ENCODE measurements at places on chromosomes 3 and 15.
A peak's percentile ranks its signal among the peaks of the same experiment; 100 is the strongest.

- DNase-seq = no peak
Observed at GRCh38 chr3:141261472-141262307, 30.1 kb downstream of the PXYLP1 start.

- DNase-seq = no peak
Observed at GRCh38 chr15:74792227-74793016, 10.5 kb downstream of the CSK start.

- DNase-seq = no peak
Observed at GRCh38 chr3:183098536-183099025, 715 bp downstream of the MCCC1 start.

DNA sequence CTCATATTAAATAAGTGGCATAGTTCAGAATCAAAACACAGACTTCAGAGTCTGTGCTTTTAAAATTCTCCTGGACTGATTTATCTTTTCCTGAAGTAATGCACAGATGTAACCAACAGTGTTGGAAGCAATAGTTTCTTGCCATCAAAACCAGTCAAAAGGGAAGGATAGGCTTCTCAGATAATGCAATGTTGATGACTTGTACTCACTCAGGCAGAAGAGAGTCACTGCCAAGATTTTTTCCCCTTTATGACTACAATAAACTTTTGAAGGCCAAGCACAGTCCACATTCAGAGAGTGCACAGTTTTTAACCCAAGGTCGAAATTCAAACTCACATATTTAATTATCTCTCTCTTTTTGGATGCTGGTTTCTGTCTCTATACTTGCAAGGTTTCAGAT, 305.0 kb upstream of the SGO1 start:
- DNase-seq = no peak

DNA sequence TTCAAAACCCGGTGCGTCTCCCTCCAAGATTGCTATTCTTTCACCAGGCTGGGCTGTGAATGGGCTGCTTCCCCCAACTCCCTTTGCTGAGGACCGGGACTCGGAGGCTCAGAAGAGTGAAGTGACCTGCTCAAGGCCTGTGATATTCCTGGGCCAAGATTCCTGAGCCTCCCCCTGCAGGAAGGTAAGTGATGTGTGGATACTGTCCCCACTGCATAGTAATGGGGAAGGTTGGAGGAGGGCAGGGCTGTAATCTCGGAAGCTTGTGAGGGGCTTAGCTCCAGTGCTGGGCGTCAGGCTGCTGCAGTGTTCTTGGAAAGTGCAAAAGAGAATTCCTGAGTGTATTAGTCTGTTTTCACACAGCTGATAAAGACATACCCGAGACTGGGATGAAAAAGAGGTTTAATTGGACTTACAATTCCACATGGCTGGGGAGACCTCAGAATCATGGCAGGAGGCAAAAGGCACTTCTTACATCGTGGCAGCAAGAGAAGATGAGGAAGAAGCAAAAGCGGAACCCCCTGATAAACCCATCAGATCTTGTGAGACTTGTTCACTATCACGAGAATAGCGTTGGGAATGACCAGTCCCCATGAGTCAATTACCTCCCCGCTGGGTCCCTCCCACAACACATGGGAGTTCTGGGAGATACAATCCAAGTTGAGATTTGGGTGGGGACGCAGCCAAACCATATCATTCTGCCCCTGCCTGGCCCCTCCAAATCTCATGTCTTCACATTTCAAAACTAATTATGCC, 67.6 kb downstream of the EFCAB12 start:
- DNase-seq = no peak

DNA sequence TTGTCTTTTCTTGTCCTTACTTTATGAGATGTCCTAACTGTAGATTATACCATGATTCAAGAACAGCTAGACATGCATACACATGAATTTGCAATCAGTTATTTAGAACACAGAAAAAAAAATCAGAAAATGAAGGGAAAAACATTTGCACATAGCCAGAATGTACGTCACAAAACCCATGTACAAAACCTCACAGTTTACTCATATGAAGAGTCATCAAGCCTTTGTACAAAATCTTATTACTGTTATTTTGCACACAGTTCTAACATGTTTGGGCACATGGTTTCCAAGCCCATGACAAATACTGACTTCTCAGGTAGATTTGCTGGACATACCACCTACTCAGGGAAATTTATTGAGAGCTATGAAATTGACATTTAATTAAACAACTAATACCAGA, 48.2 kb downstream of the MAP3K13 start:
- DNase-seq = peak; percentile 95

DNA sequence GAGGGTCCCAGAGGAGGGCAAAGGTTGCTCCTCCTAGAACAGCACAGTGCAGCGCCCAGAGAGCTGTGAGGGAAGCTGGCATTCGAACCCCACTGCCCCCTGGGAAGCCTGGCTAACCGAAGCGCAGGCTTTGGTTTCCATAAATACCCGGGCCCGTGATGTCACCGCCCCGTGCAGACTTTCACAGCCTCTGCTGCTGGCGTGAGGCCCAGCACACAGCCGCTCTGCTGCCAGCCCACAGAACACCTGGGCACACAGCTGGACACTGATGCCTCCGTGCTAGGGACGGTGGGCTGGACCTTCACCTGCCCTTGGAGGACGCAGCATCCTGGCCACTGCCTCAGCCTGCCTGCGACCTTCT, 1.0 kb downstream of the IQSEC1 start:
- DNase-seq = no peak

GRCh38 chr3:11523572-11524101, 120.1 kb downstream of the VGLL4 start:
- peak; percentile 22 for DNase-seq

GRCh38 chr3:42654331-42655201, 1.1 kb downstream of the ZBTB47 start:
- no peak for DNase-seq

DNA sequence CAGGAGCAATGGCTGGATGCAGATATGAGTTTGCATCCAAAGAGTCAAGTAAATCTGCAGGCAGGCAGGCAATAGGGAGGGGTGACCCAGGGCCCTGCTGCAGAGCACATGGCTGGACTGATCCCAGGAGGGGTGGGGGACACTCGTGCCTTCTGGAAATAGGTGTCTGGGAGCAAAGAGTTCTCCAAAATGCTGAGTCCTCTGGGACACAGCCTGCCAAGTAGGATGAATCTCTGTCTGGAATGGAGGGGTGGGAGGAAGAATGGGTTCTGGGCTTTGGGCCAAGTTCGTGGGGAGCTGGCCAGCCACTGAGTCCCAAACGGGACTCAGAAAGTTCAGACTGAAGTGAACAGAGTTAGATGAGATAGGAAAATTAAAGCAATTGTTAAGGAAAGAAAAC, 214.5 kb downstream of the MTHFS start:
- no peak for DNase-seq

GRCh38 chr15:81337241-81337640, 13.3 kb upstream of the STARD5 start:
- DNase-seq = no peak

- no peak for DNase-seq
Observed at GRCh38 chr3:194250098-194251002, 100.8 kb downstream of the CPN2 start.

- DNase-seq = no peak
Observed at GRCh38 chr3:8856721-8857120, 87.3 kb upstream of the OXTR start.

DNA sequence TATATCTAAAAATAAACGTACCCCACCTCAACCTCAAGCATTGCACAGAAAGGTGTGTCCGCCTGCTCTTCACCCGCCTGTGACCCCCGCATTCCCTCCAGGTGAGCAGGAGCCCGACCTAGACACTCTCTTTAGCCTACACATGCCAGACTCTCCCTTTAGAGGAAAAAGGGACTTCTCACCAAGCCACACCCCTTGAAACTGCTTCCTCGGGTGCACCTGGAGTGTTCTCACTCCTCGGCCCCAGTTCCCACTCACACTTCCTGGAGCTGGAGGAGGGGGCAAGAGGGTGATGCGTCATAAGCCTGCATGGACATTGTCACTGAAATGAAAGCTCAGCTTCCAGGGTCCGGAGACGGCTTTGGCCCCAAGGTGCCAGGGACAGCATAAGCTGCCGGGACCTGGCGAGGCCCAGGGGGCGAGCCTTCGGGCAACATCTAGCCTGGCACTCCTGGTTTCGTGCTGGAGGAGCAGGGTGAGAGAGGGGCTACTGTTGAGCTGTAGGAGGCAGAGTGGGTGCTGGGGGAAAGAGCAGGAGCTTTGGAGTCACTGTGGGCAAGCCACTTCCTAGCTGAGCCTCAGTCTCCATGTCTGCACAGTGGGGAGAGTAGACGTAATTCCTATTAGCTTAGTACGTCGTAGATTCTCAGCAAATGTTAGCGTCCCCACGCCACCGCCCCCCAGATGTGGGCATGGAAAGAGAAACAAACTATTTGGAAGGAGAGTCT, 9.8 kb upstream of the MUC4 start:
- no peak for DNase-seq

GRCh38 chr15:78307976-78308375, 8.6 kb upstream of the SKIC8 start:
- no peak for DNase-seq

DNA sequence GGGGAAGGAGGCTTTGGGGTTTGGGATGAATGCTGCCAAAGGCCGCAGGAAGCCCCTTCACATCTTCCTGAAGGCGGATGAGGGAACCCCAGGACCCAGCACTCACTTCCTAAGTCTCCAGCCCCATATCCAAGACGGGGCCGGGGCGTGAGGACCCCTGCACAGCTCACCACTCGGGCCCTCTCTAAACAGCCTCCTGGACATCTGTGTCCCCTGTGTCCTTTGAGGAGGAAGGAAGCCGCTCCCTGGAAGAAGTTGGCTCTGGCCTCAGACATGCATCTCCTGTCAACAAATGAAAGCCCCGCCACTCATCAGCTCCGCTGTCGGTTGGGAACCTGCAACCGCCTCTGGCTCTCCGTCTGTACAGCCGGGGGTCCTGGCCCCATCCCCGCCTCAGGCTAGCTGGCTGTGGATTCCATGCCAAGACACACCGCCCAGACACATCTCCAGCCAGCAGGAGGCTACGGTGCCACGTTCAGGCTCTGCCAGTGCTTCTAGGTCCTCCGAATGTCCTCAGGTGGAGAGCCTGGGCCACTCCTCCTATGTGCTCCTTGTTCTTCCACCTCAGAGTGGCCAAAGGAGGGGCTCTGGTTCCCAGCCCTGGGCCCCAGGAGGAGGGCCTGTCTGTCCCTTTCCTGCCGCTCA, 140.0 kb upstream of the MEF2A start:
- DNase-seq = peak; percentile 29

GRCh38 chr15:101502572-101503295, 13.2 kb upstream of the PCSK6 start:
- DNase-seq = no peak

DNA sequence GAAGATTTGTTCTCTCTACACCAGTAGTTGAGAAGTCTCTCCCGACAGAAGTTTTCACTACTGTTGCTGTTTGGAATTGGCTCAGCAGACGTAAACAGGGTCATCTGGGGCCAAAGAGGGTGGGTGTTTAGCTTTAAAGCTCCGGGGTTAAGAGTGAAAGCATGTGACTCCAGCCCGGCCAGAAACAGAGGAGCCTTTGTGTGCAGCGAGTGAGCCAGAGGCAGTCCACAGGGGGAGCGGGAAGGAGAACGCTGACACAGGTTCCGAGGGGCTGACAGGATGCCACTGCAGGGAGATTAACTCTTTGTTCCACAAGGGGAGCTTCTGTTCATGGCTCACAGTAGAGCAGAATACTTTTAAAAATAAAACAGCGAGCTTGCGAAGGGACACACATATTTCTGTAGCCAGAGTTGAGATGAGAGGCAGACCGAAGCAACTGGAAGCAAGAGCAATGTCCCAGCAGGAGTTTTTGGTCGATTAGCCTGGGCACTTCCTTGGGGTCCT, 26.9 kb downstream of the BMF start:
- DNase-seq = no peak

- no peak for DNase-seq
Observed at GRCh38 chr3:12148183-12148940, 10.3 kb downstream of the TIMP4 start.

GRCh38 chr3:97439373-97439772, 325.2 kb upstream of the ARL6 start:
- DNase-seq = no peak

- peak; percentile 25 for DNase-seq
Observed at GRCh38 chr3:81643721-81644120, 117.7 kb downstream of the GBE1 start.

- no peak for DNase-seq
Observed at GRCh38 chr3:98556164-98557130, 24.7 kb downstream of the GPR15 start.

- DNase-seq = no peak
Observed at GRCh38 chr15:89912674-89913396, at the start of gene ARPIN. Gene ARPIN (minus strand): TSS chr15:89912952. CDS start chr15:89912835, 117 bp downstream.

- DNase-seq = no peak
Observed at GRCh38 chr15:60933900-60934885, 294.9 kb downstream of the RORA start.

- peak; percentile 37 for DNase-seq
Observed at GRCh38 chr3:46312991-46313390, 40.9 kb upstream of the CCR2 start.

- DNase-seq = no peak
Observed at GRCh38 chr3:188830893-188831292, 340.9 kb upstream of the TPRG1 start.

GRCh38 chr15:31300208-31300661, 26.4 kb upstream of the KLF13 start:
- DNase-seq = no peak

- no peak for DNase-seq
Observed at GRCh38 chr15:69827751-69828150, 270.0 kb downstream of the TLE3 start.

DNA sequence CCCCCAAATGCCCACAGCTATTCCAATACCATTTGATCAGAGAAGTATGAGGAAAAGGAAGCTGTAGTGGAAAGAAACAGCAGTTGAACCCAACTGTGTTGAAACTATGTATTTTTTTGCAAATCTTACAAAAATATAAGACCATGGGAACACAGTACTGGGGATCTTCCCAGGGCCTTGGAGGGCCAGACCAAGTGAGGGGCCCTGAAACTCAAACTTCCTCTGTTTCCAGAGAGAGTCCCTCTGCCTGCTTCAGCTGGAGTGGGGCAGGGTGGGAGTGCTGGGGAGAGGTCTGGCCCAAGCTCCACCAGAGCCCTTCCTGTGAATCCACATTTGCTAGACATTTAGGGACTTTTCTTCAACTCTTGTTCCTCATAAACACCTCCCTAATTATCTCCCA, 263.9 kb downstream of the CHST2 start:
- no peak for DNase-seq

DNA sequence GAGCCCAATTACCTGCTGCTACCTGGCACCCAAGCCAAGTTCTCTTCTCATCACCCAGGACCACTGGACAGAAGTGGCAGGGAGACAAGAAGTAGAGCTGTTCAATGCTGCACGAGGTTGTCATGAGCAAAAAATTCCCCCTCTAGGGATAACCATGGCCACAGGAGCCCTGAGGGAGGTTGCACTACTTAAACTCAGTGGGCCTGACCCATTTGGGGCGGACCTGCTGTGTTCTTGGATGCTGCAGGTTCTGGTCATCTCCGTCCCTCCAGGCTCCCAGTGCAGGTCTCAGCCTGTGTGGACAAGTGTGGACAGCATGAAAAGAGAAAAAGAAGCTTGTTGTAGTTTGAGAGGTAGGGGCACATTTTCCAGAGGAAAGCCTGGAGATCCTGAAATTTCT, 26.1 kb upstream of the MANF start:
- no peak for DNase-seq

- DNase-seq = no peak
Observed at GRCh38 chr3:45034612-45035252, 8.6 kb downstream of the CLEC3B start.

Data from foreskin keratinocyte (primary cell).